CD14-positive monocyte (primary cell): ENCODE measurements at places on chromosomes 3 and 15.
A peak's percentile ranks its signal among the peaks of the same experiment; 100 is the strongest.

GRCh38 chr3:140863580-140864009 lies 78.0 kb upstream of the SLC25A36 start:
- DNase-seq = peak; percentile 45

GRCh38 chr3:127886231-127886955 lies 28.6 kb upstream of the KBTBD12 start:
- no peak for DNase-seq

GRCh38 chr3:139934613-139935015 lies 371 bp upstream of the CLSTN2 start:
- DNase-seq = no peak

DNA sequence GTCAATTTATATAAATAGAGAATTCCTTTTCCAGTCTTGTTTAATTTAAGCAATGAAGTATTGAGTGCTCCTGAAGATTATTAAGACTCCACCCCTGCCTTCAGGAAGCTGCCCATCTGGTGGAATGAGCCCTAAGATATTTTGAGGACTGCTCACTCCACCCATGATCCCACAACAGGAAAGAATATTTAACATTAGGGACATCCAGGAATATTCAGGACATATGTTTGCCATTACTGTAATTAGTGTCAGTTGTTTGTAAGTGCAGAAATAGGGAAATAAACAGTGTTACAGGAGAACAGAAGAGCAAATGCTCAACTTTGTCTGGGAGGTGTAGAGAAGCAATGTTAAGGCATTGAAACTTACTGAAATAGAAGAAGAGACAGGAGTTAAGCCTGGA lies 375.0 kb downstream of the ROBO2 start:
- DNase-seq = no peak

DNA sequence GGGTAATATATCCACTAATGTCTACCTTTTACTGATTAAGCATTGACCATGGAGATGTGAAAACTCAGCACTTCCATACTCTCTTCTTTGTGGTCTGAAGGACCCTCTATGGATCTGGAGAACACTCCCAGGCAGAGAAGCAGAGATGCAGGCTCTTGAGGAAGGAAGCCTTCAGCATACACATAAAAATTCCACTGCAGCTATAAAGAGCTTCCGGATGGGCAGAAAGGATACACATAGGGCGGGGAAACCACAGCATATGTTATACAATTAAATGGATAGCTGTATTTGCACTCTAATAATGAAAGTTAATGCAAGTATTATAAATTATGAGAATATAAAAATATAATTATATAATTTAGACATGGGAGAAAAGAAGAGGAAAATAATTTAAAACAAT lies 1258.2 kb upstream of the ALCAM start:
- no peak for DNase-seq

DNA sequence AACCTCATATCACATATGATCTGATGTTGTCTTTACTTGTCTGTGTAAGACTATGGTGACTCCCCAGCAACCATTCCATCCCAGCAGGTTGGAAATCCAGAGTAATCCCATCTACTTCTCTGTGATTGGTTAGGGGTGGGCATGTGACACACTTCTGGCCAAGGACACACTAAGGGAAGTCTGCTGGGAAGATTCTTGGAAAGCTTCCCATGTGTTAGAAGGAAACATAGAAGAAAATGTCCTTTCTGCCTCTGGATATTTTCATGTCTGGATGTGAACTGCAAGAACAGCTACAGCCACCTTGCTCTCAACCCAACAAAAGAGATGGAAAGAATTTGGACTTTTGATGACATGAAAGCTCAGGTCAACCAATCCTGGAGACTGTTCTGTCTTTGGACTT lies 2.6 kb upstream of the UBE2Q2 start:
- DNase-seq = no peak

DNA sequence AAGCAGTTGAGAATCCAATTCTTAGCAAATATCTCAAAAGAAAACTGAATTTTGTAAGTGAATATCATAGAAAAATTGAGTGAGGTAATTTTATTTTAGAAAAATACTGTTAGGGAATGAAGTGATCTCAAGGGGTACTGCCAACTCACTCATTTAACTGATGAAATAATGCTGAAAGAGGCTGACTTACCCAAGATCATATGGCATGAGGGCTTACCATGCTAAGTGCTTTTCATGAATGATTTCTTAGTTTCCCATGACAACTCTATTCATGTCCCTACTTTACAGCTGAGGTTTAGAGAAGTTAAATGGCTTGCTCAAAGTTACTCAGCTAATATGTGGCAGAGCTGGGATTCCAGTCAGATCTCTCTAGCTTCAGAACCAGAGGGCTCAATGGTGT lies 30.6 kb downstream of the CCDC14 start:
- no peak for DNase-seq

- DNase-seq = no peak
Observed at GRCh38 chr3:155714295-155714718, 30.6 kb downstream of the PLCH1 start.

GRCh38 chr3:15703346-15703745 lies 94.4 kb downstream of the ANKRD28 start:
- DNase-seq = peak; percentile 10

DNA sequence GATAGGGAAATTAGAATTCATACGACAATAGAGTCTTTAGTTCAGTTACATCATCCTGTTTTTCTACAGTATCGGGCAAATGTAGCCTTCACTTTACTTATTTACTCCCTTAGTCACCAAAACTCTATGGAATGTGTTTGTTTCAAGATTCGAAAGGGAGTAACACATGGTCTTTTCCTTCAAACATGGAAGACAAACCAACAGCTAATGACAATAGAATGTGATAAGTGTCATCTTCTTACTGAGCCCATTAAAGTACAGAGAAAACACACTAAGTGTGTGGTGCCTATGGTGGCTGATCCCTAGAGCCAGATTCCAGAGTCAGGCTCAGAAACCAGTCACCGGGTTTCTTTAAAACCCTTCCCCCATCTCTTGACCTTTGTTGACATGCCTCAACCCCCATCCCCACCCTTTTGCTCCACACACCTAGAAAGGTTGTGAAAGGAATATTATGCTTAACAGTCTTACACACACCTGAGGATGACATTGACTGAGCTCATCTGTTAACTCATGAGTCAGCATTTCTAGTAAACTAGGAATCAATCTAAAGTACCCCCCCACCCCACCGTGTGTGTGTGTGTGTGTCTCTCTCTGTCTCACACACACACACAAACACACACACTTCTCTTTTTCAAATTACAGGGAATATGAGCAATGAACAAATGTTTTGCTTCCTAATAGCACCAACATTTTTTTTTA lies 549.6 kb upstream of the CCDC54 start:
- DNase-seq = no peak

GRCh38 chr3:111692593-111693552 lies 97.7 kb upstream of the ZBED2 start:
- no peak for DNase-seq

DNA sequence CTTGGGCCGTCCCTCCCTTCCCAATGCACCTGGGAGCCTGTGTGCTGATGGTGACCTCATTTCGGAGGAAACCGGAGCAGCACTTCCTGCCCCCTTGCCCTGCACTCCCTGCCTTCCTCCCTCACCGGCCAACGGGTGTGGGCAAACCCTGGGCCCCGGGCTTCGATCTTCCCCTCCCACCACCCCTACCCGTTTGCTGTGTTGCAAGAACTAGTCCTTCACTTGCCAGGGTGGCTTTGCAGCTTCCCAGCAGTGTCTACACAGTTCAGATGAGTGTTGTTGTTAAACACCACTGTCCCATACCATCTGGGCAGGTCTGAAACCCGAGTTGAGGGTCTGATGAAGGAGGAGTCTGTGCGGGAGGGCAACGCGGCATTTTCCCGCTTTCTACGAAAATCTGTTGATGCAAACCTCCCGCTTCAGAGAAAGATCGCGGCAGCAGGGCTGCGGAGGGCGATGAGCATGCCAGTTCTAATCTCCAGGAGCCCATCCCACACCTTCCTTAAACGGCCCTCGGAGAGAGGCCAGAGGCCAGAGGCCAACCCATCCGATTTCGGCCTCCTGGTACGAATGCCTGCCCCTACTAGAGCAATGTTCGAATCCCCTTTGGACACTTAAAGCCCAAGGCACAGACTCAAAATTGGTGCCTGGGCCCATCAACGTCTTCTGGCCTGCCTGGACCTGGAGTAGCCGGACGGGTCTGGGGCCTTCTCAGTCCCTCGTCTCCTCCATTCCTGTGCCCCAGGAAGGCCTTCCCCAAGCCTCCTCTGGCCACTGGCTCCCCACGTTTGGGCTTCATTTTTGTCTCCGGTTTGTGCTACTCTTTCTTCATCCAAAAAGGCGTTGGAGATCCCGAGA lies 35.7 kb upstream of the POLG start:
- DNase-seq = no peak

DNA sequence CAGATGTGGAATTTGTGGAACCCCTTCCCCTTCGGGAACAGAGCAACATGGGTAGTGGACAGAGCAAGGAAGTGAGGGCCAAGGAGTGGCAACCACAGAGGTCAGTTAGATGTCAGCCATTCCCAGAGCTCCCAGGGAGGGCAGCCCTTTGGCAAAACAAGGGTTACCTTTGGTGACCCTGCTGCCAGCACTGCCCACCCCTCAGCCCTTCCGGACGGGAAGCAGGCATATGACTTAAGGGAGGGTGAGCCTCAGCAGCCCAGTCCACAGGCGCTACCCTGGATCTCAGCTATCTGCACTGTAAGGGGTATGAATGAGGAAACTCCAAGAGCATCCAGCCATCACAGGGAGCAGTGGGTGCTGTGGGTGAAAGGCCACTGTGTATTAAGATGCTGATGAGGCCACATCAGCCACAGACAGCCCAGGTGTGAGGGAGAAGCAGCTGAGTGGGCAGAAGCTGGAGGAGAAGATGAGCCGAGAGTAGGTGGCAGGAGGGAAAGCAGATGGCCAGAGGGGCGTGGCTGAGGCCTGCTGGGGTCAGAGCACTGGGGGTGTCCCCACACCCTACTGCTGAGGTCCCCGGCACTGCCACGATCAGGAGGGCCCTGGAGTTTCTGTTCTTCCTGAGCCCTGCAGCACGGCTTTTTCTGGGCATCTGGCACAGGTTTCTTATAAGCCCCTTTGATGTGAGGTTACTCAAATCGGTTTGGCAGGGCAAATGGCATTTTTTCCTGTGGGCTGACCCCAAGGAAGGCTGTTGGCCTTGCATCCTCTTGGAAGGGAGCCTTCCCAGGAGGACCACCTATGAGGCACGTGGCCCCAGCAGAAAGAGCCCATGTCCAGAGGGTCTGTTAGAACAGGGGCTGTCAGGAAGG lies 6.2 kb downstream of the PLA2G4D start:
- no peak for DNase-seq

DNA sequence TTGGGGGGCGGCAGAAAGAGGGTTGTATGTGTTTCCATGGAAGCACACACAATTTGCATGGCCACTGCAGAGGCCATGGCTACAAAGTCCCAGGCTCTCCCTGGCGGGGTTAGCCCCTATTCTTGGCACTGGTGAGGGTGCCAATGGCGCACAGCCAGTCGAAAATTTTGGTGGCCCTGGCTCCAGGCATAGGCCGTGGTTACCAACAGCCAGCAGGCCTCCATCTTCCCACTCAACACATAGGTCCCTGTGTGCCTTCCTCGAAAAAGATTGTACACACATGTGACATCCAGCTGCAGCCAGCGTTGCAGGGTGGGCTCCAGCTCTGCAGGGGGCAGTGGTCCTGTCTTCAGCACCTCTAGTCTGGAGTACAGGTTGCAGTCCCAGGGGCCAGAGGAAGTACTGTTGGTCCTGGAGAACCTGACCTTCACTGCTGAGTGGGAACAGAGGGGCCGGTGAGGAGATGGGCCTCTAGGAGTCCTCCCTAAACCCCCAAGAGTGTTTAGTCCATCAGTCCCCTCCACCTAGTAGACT lies 7.1 kb downstream of the P4HTM start:
- no peak for DNase-seq

GRCh38 chr3:196741249-196741889 lies 1.7 kb downstream of the PAK2 start:
- DNase-seq = no peak

- DNase-seq = peak; percentile 89
Observed at GRCh38 chr3:188788621-188789081, 383.1 kb upstream of the TPRG1 start.

- DNase-seq = no peak
Observed at GRCh38 chr3:129605922-129606635, 397 bp downstream of the PLXND1 start.

DNA sequence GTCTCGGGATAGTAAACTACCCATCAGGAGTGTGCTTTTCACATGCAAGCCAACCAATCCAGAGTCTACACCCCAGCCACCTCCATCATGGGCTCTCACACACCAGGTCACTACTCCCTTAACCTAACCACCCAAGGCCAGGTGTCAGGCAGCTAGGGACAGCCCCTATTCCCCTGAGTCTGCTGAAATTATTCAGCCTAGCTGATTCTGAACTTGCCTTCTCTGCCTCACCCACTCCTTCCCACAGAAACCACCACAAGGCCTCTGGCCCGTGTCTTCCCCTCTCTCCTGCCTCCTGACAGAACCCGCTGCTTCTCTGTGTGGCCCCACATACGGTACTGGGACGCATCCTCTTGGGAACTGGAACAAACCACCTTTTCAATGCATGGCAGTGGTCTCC lies 82.1 kb downstream of the PCSK6 start:
- no peak for DNase-seq

- DNase-seq = no peak
Observed at GRCh38 chr3:25536521-25537391, 108.7 kb downstream of the RARB start.

- no peak for DNase-seq
Observed at GRCh38 chr15:100809151-100809550, 70.5 kb upstream of the ALDH1A3 start.

- no peak for DNase-seq
Observed at GRCh38 chr3:168248383-168249204, 152.9 kb upstream of the GOLIM4 start.

DNA sequence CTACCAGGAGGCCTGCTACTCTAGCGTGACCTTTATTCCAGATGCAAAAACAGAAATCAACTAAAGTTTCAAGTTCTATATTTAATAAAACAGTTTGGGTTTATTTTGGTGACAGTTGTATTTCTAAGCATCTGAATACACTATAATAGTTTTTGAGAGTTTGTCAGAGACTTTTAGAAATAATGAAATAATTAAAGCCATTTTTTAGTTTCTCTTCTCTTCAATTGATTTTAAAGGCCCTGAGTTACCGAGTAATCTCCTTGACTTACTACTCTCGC lies 523.4 kb downstream of the CADM2 start:
- no peak for DNase-seq

- no peak for DNase-seq
Observed at GRCh38 chr3:74410276-74410941, 204.1 kb downstream of the CNTN3 start.

DNA sequence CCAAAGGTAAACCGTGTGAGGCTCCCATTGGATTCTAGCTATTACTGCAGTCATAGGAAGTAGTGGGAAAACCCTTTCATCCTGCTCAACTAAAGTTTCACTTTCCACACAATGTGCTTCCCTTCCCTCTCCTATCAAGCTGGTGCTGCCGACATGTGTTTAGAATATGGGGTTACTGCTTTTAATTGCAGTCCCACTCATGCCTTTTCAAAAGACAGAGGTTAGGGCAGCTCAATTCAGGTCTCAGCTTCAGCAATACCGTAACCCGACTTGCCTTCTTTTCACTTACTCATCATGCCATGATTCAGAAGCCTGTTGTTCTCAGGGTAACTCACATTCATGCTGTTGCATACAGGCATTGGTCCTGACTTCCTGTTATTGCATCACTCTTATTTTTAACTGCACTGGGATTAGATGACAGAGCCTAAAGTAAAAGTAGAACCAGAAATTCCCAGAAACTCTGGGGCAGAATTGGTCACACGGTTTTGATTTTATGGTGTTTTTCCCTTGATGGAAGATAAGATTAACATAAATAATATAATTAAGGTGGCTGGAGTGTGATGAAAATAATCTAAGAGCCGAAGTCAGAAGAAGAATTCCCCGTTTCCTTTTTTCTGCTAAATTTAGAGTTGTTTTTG lies 45.7 kb downstream of the C2CD4B start:
- peak; percentile 87 for DNase-seq

GRCh38 chr3:126721246-126721645 lies 17.2 kb downstream of the CHCHD6 start:
- DNase-seq = no peak
